Activated CD4-positive, alpha-beta T cell treated with anti-CD3 and anti-CD28 coated beads, Interleukin-2, amount 50 U/mL, for 1 hour (primary cell): ENCODE measurements at places on chromosomes 6 and 20.

DNA sequence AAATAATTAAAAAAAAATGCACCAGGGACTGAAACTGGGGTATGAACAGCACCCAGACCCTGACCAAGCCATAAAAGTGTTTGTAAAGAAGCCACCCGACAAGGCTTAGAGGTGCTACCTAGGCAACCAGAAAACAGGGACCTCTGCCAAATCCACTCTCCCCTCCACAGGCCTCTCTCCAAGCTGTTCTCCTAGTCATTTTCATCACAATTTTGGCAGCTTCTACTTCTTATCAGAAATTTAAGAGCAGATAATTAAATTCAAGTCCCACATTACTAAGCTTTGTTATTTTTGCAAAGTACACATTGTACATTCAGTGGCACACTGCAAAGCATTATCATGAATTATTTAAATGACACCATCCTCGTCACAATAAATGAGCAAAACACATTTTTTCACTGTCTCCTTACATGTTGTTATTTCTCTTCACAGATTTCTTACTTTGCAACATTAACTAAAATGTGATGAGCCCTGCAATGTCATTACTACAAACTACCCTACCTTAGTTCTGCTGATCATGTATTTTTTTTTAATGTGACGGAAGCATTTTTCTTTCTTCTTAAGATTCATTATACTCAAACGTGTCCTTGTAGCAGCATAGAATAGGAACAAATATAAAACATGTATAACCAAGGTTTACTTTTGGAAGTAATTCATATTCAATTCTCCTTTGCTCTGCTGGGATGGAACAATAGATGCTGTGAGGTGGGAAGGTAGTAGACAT is 38.1 kb downstream of the ECT2L start:
- no peak for DNase-seq

DNA sequence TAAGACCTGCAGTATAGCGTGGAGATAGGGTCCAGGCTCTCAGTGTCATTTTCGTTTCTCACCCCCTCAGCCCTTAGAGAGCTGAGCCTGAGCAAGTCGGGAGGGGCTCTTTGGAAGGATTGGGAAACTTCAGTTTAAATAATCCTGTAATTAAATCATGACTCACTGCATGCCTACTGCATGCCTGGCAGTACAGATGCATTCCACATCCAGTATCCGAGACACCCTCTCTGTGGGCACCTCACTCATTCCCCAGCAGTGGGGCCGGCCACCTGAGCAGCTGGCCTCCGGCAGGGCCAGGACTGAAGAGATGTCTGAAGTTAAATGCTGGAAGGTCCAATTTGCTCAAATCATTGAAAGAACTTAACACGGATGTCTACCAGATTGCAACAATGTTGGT is 316.6 kb downstream of the THBS2 start:
- no peak for DNase-seq

DNA sequence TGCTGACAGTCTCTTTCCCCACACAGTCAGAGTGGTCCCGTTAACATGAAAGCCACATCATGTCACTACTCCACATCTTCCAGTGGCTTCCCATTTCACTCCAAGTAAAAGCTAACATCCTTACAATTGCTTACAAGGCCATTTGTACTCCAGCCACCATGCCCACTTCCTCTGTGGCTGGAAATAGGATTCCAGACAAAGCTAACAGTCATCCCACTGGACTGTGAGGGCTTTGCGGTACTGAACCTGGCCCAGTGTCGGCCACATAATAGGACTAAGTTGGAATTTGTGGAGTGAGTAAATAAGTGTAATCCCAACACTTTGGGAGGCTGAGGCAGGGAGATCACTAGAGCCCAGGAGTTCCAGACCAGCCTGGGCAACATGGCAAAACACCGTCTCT is 10.9 kb downstream of the CCM2L start:
- DNase-seq, result no peak

GRCh38 chr20:39878320-39878719 is 810.7 kb downstream of the MAFB start:
- DNase-seq, result no peak

DNA sequence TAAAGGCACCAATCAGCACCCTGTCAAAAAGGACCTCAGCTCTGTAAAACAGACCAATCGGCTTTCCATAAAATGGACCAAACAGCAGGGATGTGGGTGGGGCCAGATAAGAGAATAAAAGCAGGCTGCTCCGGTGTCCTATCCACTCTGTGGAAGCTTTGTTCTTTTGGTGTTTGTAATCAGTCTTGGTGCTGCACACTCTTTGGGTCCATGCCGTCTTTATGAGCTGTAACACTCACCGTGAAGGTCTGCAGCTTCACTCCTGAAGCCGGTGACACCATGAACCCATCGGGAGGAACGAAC is 7.3 kb upstream of the PXDC1 start:
- DNase-seq, result no peak

DNA sequence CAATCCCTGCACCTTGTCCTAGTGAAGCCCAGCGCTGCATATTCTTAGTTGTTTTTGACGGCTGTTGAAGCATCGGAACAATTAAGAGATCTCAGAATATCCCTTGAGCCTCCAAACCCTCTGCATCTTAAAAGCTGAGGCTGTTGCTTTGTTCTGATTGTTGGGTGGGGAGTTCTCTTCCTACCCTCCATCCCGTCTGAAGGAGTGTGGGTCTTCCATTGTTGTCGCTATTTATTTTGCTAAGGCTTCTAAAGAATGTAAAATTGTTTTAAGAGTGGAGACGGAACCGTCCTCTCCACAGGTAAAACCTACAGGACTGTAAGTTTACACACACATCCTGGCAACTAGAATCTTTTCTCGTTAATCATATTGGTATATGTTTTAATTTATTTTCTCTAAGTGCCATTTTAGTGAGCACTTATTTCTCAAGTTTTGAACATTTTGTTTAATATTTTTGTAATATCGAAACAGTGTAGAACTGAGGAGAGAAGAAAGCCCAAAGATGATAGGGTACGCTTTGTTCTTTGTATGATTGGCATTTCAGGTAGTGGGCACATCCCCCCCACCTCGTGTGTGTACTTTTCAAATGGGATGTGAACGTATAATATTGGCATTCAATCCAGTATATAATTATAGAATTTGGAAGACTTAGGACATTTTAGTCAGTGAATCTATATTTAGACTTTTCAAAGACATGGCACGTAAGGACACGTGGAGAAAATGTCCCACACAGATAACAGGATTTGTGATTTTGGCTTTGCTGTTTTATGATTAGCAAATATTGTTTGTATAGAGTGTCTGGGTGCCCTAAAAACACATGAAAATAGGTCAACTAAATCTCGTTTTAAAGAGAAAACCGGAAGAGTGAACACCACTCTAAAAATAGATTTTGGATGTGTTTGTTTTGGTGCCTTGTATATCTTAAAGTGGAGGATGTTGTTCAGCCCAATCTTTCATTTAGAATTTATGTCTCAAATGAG is 1.3 kb downstream of the RNF146 start:
- no peak for DNase-seq

GRCh38 chr20:38129248-38129865 is 35.7 kb downstream of the TGM2 start:
- no peak for DNase-seq

- DNase-seq, result no peak
Measured at GRCh38 chr6:140661691-140662090, 1287.2 kb upstream of the CITED2 start.

GRCh38 chr6:25150031-25150430 is 129.1 kb upstream of the CARMIL1 start:
- no peak for DNase-seq

- peak; percentile 47 for DNase-seq
Measured at GRCh38 chr20:52972965-52973819, 1.0 kb downstream of the TSHZ2 start.

GRCh38 chr6:106163446-106163965 is 77.4 kb downstream of the PRDM1 start:
- peak; percentile 37 for DNase-seq

- peak; percentile 67 for DNase-seq
Measured at GRCh38 chr20:21505810-21506530, 7.9 kb downstream of the NKX2-2 start.

GRCh38 chr20:13857304-13857703 is 72.5 kb downstream of the NDUFAF5 start:
- no peak for DNase-seq

- no peak for DNase-seq
Measured at GRCh38 chr20:653590-654416, 803 bp upstream of the SRXN1 start.

GRCh38 chr6:44708208-44708607 is 320.7 kb downstream of the CDC5L start:
- DNase-seq, result no peak
